ENCODE measurements at places on chromosomes 12 and 14.

DNA sequence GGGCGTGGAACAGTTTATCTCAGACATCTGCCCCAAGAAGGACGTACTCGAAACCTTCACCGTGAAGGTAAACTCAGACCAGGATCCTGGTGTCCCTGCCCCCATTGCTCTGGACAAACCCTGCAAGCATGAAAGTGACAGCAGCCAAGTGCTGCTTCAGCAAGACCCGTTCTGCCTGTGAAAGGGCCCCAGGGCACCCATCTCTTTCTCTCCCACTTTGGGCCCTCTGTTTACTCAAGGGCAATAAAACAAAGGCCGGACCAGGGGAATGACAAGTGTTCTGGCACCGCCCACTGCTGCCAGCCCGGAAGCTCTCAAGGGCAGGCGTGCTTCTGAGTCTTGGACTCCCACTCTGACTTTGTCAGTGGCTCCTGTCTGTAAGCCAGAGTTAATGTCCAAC is 35.3 kb downstream of the CD9 start:
- no peaks in the 10 kb centered on the region for H3K27me3 ChIP-seq
- H3K36me3 ChIP-seq: peaks cover 11% of the 10 kb centered on the region
- H3K27ac ChIP-seq: no peak overlapping the region

DNA sequence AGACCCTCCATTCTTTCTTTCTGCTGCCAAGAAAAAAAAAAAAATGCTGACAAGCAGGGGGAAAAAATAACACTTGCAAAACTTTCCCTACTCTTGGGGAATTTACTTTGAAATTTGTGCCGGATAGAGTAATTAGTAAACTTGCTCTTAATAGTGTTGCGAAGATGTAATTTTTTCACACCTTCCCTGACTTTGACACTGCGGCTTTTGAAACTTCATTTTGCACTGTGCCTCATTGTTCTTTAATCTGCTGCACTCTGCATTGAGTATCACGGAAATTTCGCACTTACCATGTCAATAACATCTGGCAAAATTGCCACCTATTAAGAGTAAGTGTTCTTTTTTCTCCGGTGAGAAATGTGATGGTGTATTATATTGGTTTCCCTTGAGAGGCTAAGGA is 596.1 kb downstream of the VRK1 start:
- H3K27ac ChIP-seq: no peak overlapping the region
- H3K36me3 ChIP-seq: no peaks in the 10 kb centered on the region
- H3K4me1 ChIP-seq: no peaks in the 10 kb centered on the region
- no peak for DNase-seq
- H3K4me3 ChIP-seq: no peak overlapping the region
- no peaks in the 10 kb centered on the region for H3K27me3 ChIP-seq

DNA sequence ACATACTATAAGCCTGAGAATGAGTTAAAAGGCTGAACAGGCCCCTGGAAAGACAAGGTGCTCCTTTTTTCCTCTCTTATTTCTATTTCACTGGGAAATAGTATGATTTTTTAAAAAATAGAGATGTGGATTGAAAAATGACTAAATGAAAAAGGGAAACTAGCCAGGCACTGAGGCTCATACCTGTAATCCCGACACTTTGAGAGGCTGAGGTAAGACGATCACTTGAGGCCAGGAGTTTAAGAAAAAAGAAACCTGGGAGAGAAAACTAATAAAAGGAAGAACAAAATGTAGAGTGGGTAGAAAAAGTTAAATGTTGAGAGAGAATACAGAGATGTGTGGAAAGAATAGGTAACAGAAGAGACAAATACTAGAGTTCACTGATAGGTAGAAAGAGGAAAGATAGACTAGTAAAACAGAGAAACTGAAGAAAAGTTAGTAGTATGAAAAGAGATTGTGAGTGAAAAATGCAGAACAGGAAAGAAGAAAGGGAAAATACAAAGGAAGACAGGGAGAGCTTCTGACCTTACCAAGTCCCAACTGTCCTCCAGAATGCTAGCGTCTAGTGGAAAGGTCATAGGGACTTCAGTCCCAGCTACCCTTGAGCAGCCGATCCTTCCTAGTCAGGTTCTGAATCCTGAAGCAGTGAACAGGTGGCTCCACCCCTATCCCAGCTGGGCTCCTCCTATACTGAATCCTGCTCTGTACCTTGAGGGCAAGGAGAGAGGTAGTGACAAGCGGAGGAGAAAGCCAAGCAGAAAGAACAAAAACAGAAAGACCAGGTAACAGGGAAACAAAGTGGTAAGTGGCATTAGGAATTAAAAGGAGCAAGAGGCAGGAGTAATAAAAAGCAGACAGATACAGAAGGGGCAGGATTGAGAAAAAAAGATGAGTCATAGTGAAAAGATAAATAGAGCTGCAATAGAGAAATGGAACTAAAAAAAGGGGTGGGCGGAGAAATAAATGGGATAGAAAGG is 7.3 kb downstream of the TMEM116 start:
- H3K36me3 ChIP-seq: no peaks in the 10 kb centered on the region
- peaks cover 18% of the 10 kb centered on the region for H3K4me1 ChIP-seq
- H3K27ac ChIP-seq: no peak overlapping the region
- H3K4me3 ChIP-seq: peak overlapping the region; percentile 13

DNA sequence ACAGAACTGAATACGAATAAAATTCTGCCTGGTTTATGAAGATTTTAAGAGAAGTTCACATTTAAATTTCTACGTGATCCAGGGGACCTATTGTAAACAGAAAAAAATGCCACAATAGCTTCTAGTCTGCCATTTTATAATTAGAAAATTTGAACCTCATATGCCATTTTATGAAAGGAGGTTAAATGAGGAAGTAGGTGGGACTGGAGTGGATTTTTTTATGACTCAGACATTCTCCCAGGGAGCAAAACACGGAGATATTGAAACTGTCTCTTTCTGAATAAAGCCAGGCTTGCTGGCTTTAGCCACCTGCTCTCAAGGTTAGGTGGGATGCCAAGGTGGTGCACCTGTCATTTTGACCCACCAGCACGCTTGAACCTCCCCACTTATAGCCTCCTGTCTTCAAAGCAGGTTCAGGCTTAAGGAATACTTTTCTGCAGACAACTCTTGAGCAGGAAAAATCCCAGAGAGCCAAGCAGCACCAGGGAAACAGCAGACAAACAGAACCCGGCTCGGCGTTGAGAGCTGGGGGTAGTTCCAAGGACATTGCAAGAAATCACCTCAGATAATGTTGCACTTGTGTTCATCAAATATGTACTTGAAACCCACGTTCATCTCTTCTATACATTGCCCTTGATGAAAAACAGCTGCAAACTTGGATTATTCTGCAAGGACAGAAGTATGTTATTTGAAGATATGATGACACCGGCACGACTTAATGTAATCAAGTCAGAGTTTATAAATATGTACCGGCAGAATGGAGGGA is 203.7 kb downstream of the PPM1H start:
- H3K27me3 ChIP-seq: no peaks in the 10 kb centered on the region
- H3K27ac ChIP-seq: peak overlapping the region; percentile 90
- H3K36me3 ChIP-seq: peaks cover 10% of the 10 kb centered on the region
- peaks cover 78% of the 10 kb centered on the region for H3K4me1 ChIP-seq

GRCh38 chr12:127600211-127600610 is 666.8 kb upstream of the TMEM132C start:
- peaks cover 26% of the 10 kb centered on the region for H3K4me1 ChIP-seq
- H3K4me3 ChIP-seq: no peak overlapping the region
- no peak overlapping the region for H3K27ac ChIP-seq
- DNase-seq: no peak

DNA sequence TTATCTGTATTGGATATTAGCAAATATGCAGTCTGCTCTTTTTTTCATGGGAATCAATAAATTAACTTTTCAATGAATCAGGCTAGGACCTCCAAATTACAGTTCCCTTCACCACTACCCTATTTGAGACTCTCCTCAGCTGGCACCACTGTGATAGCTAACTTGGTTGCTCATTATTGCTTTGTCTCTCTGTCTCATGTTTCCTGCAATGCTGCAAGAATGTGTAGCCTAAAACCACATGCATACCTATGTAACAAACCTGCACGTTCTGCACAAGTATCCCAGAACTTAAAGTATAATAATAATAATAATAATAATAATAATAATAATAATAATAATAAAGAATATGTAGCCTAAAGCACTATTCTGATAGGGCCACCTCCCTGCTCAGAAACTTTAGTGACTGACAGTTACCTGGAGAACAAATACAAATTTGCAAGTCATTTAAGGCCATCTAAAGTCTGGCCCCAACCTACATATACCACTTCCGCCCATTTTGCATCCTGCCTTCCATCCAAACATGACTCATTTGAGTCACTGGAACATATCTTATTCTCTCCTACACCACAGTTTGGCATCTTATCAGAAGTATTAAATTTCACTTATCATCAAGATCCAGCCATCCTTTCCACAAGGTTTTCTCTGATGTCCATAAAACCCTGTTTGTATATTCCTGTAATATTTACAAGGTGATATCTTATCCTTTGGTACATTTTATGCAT is 215.1 kb downstream of the LRRK2 start:
- no peaks in the 10 kb centered on the region for H3K27me3 ChIP-seq
- no peak for DNase-seq
- no peaks in the 10 kb centered on the region for H3K36me3 ChIP-seq
- H3K4me1 ChIP-seq: no peaks in the 10 kb centered on the region
- H3K4me3 ChIP-seq: no peak overlapping the region

Data from HFFc6 (cell line).